Fibroblast of the aortic adventitia (primary cell): ENCODE measurements at places on chromosomes 6 and 20.

- DNase-seq = no peak
Observed at GRCh38 chr20:61976644-61977418, 88.8 kb downstream of the TAF4 start.

GRCh38 chr20:400454-401275 lies 7.4 kb upstream of the RBCK1 start:
- no peak for DNase-seq

- DNase-seq = no peak
Observed at GRCh38 chr6:44629636-44630035, 242.1 kb downstream of the CDC5L start.

GRCh38 chr20:10745790-10746189 lies 72.0 kb upstream of the JAG1 start:
- no peak for DNase-seq

GRCh38 chr6:100724222-100724621 lies 156.9 kb downstream of the ASCC3 start:
- DNase-seq = no peak

- DNase-seq = no peak
Observed at GRCh38 chr20:49275216-49275615, 2.6 kb downstream of the ZNFX1 start.

DNA sequence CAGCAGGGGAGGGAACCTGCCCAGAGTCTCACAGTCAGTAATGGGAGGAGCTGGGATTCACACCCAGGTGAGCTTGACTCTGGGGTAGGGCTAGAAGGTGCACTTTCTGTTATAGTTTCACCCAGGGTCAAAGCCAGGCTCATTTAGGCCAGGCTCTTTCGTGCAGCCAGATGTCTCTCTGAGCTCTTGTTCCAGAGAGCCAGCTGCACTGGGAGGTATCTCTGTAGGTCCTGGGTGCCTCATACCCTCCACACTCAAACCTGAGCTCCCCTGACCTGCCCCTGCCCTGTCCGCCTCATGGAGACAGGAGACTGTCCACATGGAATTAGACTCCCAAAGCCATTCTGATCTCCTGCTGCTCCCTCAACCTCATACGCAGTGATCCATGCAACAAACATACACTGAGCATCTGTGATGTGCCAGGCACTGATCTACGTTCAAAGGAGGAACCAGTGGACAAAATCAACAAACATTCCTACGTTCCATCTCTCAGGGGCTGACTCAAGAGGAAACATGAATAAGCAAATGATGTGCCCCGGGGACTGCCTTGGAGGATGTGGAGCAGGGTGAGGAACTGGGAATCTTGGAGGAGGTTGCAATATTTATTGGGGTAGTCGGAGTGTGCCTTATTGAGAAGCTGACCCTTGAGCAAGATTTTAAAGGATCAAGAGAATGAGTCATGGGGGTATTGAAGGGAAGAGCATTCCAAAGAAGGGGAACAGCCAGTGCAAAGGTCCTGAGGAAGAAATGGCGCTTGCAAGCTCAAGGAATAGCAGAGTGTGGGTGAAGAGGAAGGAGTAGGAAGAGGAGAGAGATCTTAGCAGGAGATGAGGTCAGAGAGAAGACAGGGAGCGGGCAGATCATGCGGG lies 71.3 kb upstream of the TOX2 start:
- peak; percentile 91 for DNase-seq

GRCh38 chr6:41208439-41209106 lies 7.6 kb upstream of the TREML2 start:
- no peak for DNase-seq
